Thymus (tissue), 14 donors: ENCODE measurements at places on chromosomes 5 and 9. TPM values are rescaled to one million over a fixed set of nuclear protein-coding genes. Genes with fewer than 3 reads are reported as not detected.

GRCh38 chr9:83264315-83264714, 201.4 kb upstream of the RASEF start:
- no peak overlapping the region for H3K27ac ChIP-seq
- no peak overlapping the region for H3K4me3 ChIP-seq
- no peaks in the 10 kb centered on the region for H3K36me3 ChIP-seq
- no peaks in the 10 kb centered on the region for H3K4me1 ChIP-seq
- no peaks in the 10 kb centered on the region for H3K27me3 ChIP-seq

FGF18 gene
- total RNA-seq = 0.80 TPM

CER1 gene
- total RNA-seq = 0.05 TPM

DNA sequence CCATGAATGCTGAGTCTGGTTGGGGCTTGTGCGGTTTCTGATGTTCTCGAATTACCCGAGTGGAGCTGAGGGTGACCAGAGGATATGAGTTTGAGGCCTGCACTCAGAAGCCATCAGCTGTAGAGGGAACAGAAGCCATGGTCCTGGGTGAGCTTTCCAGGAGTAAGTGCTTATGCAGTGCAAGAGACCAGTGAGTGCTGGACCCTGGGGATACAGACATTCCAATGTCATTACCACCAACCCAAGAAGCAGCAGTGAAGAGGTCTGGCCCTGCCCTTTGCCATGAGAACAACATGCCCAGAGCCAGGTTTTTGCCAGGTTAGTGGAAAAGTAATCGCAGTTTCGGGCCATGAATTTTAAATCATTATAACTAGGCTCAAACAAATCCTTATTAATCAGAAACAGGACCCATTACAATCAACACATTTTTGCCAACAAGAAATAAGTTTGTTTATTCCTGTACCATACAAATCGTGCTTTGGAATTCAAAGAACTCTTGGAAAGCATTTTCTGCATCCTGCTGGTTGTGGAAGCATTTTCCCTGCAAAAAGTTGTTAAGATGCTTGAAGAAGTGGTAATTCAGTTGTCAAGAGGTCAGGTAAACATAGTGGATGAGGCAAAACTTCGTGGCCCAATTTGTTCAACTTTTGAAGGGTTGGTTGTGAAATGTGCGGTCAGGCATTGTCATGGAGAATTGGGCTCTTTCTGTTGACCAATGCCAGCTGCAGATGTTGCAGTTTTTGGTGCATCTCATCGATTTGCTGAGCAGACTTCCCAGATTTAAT, 154.6 kb downstream of the SYK start:
- no peak for DNase-seq
- no peaks in the 10 kb centered on the region for H3K4me1 ChIP-seq
- H3K4me3 ChIP-seq = no peak overlapping the region

IFNA7 gene
- total RNA-seq = not detected

GRCh38 chr9:123036893-123037545, 3.6 kb downstream of the GPR21 start:
- H3K27ac ChIP-seq = no peak overlapping the region
- H3K36me3 ChIP-seq = no peaks in the 10 kb centered on the region
- H3K4me3 ChIP-seq = no peak overlapping the region
- H3K4me1 ChIP-seq = peaks cover 8% of the 10 kb centered on the region

PIP5K1B gene
- total RNA-seq = 0.94 TPM

GRCh38 chr5:35145691-35146317, 84.5 kb downstream of the PRLR start:
- DNase-seq = no peak
- H3K4me3 ChIP-seq = no peak overlapping the region
- H3K27ac ChIP-seq = no peak overlapping the region
- H3K27me3 ChIP-seq = no peaks in the 10 kb centered on the region
- H3K36me3 ChIP-seq = no peaks in the 10 kb centered on the region

- H3K27me3 ChIP-seq = peaks cover 30% of the 10 kb centered on the region
- no peaks in the 10 kb centered on the region for H3K4me1 ChIP-seq
- H3K27ac ChIP-seq = no peak overlapping the region
- H3K36me3 ChIP-seq = no peaks in the 10 kb centered on the region
Measured at GRCh38 chr9:3179711-3180110, 335.8 kb upstream of the PUM3 start.

DNA sequence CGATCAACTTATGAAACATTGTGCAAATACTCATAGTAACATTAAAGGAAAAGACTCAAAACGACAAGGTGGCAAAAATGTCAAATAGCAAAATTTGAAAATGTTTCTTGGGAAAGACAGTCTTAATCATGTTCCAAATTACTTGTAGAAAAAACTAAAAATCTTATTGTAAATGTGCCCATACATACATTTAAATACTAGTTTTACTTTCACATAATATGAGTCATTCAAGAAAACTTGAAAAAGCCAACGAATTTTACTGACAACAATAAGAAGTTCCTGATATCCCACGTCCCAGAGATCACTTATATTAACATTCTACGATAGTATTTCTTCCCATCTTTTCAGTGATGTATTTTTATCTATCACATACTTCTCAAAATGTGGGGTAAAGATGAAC, 13.7 kb downstream of the MLLT3 start:
- no peaks in the 10 kb centered on the region for H3K27me3 ChIP-seq
- no peak overlapping the region for H3K4me3 ChIP-seq
- H3K27ac ChIP-seq = no peak overlapping the region
- no peaks in the 10 kb centered on the region for H3K4me1 ChIP-seq

ZNF366 gene
- 3.8 TPM for total RNA-seq

GRCh38 chr5:16909464-16909863, 26.6 kb downstream of the MYO10 start:
- H3K36me3 ChIP-seq = no peaks in the 10 kb centered on the region
- no peak for DNase-seq
- no peaks in the 10 kb centered on the region for H3K27me3 ChIP-seq
- no peaks in the 10 kb centered on the region for H3K4me1 ChIP-seq

DNA sequence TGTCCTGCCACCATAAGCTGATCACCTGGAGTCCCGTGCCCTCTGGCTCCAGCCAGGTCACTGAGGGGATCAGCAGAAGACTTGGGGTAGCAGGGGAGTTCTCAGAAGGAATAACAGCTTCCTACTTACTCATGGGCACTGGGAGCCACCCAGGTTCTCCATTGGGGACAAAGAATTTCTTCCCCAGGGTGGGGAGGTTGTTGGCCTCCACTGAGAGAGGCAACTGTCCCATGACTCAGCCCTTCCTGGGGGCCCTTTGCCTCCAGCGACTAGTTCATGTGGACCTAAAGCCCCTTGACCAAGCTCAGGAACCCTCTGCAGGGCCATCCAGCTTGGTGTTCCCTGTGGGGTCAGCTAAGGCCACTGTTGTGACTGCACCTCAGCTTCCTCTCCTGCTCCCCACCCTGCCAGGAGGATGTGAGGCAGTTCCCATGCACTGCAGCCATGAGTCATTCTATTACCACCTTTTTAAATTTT, 175.0 kb downstream of the AUH start:
- DNase-seq = no peak
- H3K27ac ChIP-seq = no peak overlapping the region
- H3K4me1 ChIP-seq = peaks cover 11% of the 10 kb centered on the region
- no peaks in the 10 kb centered on the region for H3K27me3 ChIP-seq
- H3K36me3 ChIP-seq = no peaks in the 10 kb centered on the region

- H3K27me3 ChIP-seq = no peaks in the 10 kb centered on the region
- H3K36me3 ChIP-seq = no peaks in the 10 kb centered on the region
- DNase-seq = no peak
- H3K27ac ChIP-seq = no peak overlapping the region
- peaks cover 12% of the 10 kb centered on the region for H3K4me1 ChIP-seq
Measured at GRCh38 chr5:68740226-68740910, 353.4 kb upstream of the SLC30A5 start.

DNA sequence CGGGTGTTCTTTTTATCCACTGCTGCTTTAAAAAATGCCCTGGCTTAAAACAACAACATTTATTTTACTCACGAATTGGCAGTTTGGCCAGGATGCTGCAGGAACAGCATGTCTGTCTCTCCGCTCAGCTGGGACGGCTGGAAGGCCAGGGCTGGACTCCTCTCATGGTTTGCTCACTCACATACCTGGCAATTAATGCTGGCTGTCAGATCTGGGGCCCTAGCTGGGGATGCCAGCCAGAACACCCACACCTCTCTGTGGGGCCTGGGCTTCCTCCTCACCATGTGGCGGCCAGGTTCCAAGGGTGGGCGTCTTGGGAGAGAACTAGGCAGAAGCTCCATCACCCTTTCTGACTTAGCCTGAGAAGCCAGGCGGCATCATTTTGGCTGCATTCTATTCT, 189.1 kb upstream of the IL12B start:
- no peak overlapping the region for H3K4me3 ChIP-seq
- DNase-seq = no peak
- H3K27me3 ChIP-seq = no peaks in the 10 kb centered on the region
- no peaks in the 10 kb centered on the region for H3K4me1 ChIP-seq

- H3K27ac ChIP-seq = no peak overlapping the region
- no peak for DNase-seq
- no peaks in the 10 kb centered on the region for H3K27me3 ChIP-seq
- no peaks in the 10 kb centered on the region for H3K4me1 ChIP-seq
- no peaks in the 10 kb centered on the region for H3K36me3 ChIP-seq
Measured at GRCh38 chr5:171470420-171470819, 51.0 kb downstream of the FGF18 start.

DNA sequence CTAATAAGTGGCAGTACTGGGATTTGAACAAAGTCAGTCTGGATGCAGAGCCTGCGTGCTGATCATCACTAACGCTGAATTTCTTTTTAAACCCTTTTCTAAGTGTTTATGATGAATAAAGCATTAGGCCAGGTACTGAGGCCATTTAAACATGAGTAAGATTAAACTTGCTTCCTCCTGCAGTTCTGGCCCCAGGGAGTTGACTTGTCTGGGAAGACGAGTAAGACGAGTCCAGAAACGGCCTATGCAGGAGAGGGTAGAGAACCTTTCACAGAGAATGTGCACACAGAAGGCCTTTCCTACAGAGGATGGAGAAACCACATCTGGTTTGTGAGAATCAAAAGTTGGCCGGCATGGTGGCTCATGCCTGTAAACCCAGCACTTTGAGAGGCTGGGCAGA, 42.9 kb downstream of the SPRY4 start:
- H3K4me3 ChIP-seq = no peak overlapping the region
- no peaks in the 10 kb centered on the region for H3K36me3 ChIP-seq
- H3K27me3 ChIP-seq = no peaks in the 10 kb centered on the region

GRCh38 chr9:678897-679296, 162.6 kb upstream of the DMRT1 start:
- H3K4me1 ChIP-seq = peaks cover 6% of the 10 kb centered on the region
- H3K36me3 ChIP-seq = no peaks in the 10 kb centered on the region
- H3K27ac ChIP-seq = peak overlapping the region; percentile 26
- no peak for DNase-seq
- H3K4me3 ChIP-seq = no peak overlapping the region
- H3K27me3 ChIP-seq = no peaks in the 10 kb centered on the region

NRG2 gene
- 0.38 TPM for total RNA-seq

GRCh38 chr5:125870256-125870655, 553.0 kb upstream of the GRAMD2B start:
- no peak overlapping the region for H3K4me3 ChIP-seq
- no peak for DNase-seq
- no peaks in the 10 kb centered on the region for H3K4me1 ChIP-seq
- no peaks in the 10 kb centered on the region for H3K27me3 ChIP-seq
- no peaks in the 10 kb centered on the region for H3K36me3 ChIP-seq
- H3K27ac ChIP-seq = no peak overlapping the region

OR1L1 gene
- total RNA-seq = not detected

- no peaks in the 10 kb centered on the region for H3K36me3 ChIP-seq
- H3K4me3 ChIP-seq = no peak overlapping the region
- H3K27me3 ChIP-seq = no peaks in the 10 kb centered on the region
- H3K4me1 ChIP-seq = no peaks in the 10 kb centered on the region
Measured at GRCh38 chr5:66661149-66661548, 65.0 kb downstream of the MAST4 start.

GRCh38 chr9:90996154-90997065, 194.8 kb downstream of the SYK start:
- H3K4me3 ChIP-seq = no peak overlapping the region
- H3K4me1 ChIP-seq = no peaks in the 10 kb centered on the region
- no peaks in the 10 kb centered on the region for H3K36me3 ChIP-seq
- no peaks in the 10 kb centered on the region for H3K27me3 ChIP-seq
- DNase-seq = no peak
- H3K27ac ChIP-seq = peak overlapping the region; percentile 5

GRCh38 chr9:117958726-117959125, 254.5 kb downstream of the TLR4 start:
- H3K27ac ChIP-seq = no peak overlapping the region
- no peaks in the 10 kb centered on the region for H3K4me1 ChIP-seq
- H3K27me3 ChIP-seq = no peaks in the 10 kb centered on the region

DNA sequence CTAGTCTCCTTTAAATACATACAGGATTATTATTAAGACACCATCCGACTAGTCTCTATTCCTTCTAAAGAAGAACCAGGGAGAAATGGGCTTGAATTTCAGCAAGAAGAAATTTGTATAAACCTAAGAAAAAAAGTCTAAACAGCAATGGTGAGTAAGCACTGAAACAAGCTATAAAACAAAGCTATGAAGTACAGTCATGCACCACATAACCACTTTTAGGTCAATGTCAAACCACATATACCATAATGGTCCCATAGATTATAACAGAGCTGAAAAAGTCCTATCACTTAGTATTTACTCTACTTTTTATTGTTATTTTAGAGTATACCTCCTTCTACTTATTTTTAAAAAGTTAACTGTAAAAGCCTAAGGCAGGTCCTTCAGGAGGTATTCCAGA, 102.0 kb upstream of the NFIB start:
- no peaks in the 10 kb centered on the region for H3K4me1 ChIP-seq
- no peaks in the 10 kb centered on the region for H3K36me3 ChIP-seq
- H3K27ac ChIP-seq = no peak overlapping the region

PCDHB13 gene
- 0.14 TPM for total RNA-seq

DNA sequence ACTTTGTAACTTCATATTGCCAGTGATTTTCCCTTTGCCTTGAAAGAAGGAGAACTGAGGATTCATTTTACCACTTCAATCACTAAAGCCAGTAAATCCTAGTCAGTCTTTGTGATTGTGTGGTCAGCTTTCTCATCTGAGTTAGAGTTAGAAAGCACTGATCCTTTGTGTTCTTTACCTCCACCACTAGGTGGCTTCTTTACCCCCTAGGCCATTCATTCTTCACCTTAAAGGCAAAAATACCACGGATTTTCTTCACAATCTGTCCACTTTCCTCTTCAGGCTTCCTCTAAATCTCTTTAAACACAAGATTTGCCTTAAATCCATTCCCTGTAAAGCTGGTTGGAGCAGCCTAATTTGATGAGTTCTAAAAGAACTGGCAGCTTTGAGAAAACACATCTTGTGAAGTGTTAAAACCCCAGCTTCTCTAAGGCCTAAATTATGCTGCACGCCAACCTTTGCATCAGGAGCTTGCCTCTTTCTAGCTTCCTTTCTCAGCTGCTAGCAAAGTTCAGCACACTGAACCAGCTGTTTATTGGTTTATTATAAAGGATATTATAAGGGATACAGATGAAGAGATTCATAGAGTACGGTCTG, 20.4 kb downstream of the BDP1 start:
- DNase-seq = no peak
- H3K4me1 ChIP-seq = no peaks in the 10 kb centered on the region
- no peaks in the 10 kb centered on the region for H3K27me3 ChIP-seq
- no peak overlapping the region for H3K27ac ChIP-seq

SYNPO gene
- 1.5 TPM for total RNA-seq

LCN10 gene
- 1.2 TPM for total RNA-seq

GRCh38 chr9:98324801-98325200, 69.4 kb upstream of the TBC1D2 start:
- no peak for DNase-seq
- H3K4me1 ChIP-seq = no peaks in the 10 kb centered on the region
- no peak overlapping the region for H3K4me3 ChIP-seq
- H3K27me3 ChIP-seq = no peaks in the 10 kb centered on the region

NR5A1 gene
- total RNA-seq = 0.52 TPM

RORB gene
- total RNA-seq = 1.8 TPM

- no peak overlapping the region for H3K4me3 ChIP-seq
- DNase-seq = no peak
Measured at GRCh38 chr5:135600971-135601381, 22.2 kb upstream of the CXCL14 start.
